Ovary (tissue), 10 donors: ENCODE measurements at places on chromosomes 7 and 10. TPM values are rescaled to one million over a fixed set of nuclear protein-coding genes. Genes with fewer than 3 reads are reported as not detected.

ITPRID1 gene
- polyA plus RNA-seq, result not detected

SLC26A3 gene
- polyA plus RNA-seq, result 0.07 TPM

SPDYE6 gene
- polyA plus RNA-seq, result not detected

TUBB8 gene
- polyA plus RNA-seq, result 0.10 TPM

GPR26 gene
- polyA plus RNA-seq, result not detected

SPDYE1 gene
- 0.02 TPM for polyA plus RNA-seq

CFAP46 gene
- 0.50 TPM for polyA plus RNA-seq

MYL10 gene
- polyA plus RNA-seq, result not detected

CHCHD2 gene
- 409 TPM for polyA plus RNA-seq

ZNF273 gene
- 4.8 TPM for polyA plus RNA-seq

FZD1 gene
- polyA plus RNA-seq, result 18.9 TPM

ASL gene
- polyA plus RNA-seq, result 2.8 TPM

RELN gene
- polyA plus RNA-seq, result 3.7 TPM

PSPH gene
- polyA plus RNA-seq, result 10.3 TPM

CCDC3 gene
- polyA plus RNA-seq, result 190 TPM

CCDC136 gene
- 4.4 TPM for polyA plus RNA-seq

GRM8 gene
- polyA plus RNA-seq, result 0.58 TPM

ANKRD61 gene
- 0.15 TPM for polyA plus RNA-seq

SSC4D gene
- polyA plus RNA-seq, result 0.73 TPM

CFAP58 gene
- 0.25 TPM for polyA plus RNA-seq

CCDC7 gene
- polyA plus RNA-seq, result 1.2 TPM

MYOZ1 gene
- 1.3 TPM for polyA plus RNA-seq

NPFFR1 gene
- polyA plus RNA-seq, result 0.04 TPM

SEMA4G gene
- polyA plus RNA-seq, result 25.5 TPM

AKR1C8 gene
- polyA plus RNA-seq, result not detected

CRYGN gene
- polyA plus RNA-seq, result 0.24 TPM

SNCG gene
- 41.9 TPM for polyA plus RNA-seq

TMEM213 gene
- polyA plus RNA-seq, result not detected

PALD1 gene
- 2.2 TPM for polyA plus RNA-seq

GPER1 gene
- polyA plus RNA-seq, result 2.9 TPM

GBX1 gene
- polyA plus RNA-seq, result not detected

MUC12 gene
- polyA plus RNA-seq, result 0.22 TPM

OR6B1 gene
- polyA plus RNA-seq, result not detected

SUGCT gene
- polyA plus RNA-seq, result 4.3 TPM

FKBP9 gene
- 142 TPM for polyA plus RNA-seq

VSTM2A gene
- 0.05 TPM for polyA plus RNA-seq

TIAL1 gene
- polyA plus RNA-seq, result 48.2 TPM
